Activated naive CD4-positive, alpha-beta T cell treated with anti-CD3 and anti-CD28 coated beads, Interleukin-2, amount 50 U/mL, for 16 hours (primary cell): ENCODE measurements at places on chromosomes 6 and 20.

DNA sequence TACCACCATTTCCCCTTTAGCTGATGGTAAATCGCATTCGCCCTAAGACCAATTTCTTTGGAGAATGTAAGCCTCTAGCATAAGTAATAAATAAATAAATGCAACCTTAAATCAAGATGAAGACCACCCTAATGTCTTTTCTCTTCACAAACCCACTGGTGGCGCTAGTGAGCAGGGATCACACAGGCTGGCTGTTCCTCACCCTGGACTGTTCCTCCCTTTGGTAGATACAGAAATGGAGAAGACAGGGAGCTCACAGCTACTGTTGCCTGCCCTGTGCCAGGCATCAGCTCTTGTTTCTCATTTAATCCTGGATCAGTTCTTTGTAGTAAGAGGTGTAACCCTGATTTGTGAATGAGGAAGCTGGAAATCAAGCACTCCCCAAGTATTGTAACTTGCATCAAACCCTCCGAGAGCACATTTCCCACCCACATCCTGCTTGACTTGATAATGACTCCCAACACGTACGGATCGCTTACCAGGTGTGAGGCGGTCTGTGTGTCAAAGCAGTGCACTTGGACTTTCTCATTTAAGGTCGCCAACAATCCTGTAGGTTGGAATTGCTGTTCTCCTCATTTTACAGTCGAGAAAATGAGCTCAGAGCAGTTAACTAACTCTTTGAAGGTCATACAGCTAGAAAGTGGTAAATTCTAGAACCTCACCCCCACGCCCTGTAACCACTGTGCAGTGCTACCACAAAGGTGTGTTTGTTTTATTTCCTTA, 236.1 kb downstream of the TSHZ2 start:
- peak; percentile 39 for DNase-seq

DNA sequence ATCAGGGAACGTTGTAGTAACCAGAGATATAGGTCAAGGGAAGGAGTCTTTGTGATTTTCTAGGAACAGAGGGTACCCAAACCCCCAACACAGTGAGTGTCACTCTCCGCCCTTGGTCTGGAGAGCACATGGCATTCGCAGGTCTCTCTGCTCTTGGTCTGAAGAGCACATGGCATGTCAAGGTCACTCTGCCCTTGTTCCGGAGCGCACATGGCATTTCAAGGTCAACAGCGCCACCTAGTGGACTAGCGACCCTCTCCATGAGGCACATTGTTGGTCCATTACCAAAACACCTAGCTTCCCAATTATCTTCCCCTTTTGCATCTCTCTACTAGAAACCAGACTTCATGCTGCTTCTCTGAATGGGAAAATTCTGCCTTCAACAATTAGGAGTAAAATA, 260.0 kb downstream of the C6orf118 start:
- DNase-seq, result no peak

- no peak for DNase-seq
Measured at GRCh38 chr6:36786055-36786675, 53.1 kb downstream of the CPNE5 start.

DNA sequence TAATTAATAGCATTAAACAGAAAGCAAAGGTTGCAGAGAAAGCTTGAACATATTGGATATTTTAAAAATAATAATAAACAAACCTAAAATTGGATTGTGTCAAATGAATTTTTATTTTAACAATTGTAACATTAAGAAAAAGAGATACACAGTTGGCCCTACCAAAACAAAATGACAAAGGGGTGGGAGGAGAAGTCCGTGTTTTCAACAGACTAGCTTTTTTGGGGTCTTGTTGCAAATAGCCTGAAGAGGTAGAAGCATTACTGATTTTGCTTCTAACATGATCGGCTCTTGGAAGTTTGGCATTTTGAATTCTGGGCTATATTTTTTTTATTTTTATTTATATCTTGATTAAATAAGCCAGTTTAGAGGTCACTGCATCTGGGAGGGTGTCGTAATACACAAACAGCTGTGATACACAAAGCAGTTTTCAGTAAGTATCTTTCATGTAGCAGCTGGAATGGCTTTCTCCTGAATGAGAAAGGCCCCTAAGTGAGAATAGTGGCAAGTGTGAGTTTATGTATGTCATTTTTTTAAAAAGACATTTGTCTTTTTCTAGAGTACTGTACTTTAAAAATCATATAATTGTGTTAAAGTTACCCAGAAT, 85.5 kb upstream of the ZNF217 start:
- no peak for DNase-seq

- DNase-seq, result no peak
Measured at GRCh38 chr6:39892490-39893129, 41.7 kb downstream of the MOCS1 start.

- no peak for DNase-seq
Measured at GRCh38 chr6:161216616-161217205, 57.1 kb downstream of the AGPAT4 start.

DNA sequence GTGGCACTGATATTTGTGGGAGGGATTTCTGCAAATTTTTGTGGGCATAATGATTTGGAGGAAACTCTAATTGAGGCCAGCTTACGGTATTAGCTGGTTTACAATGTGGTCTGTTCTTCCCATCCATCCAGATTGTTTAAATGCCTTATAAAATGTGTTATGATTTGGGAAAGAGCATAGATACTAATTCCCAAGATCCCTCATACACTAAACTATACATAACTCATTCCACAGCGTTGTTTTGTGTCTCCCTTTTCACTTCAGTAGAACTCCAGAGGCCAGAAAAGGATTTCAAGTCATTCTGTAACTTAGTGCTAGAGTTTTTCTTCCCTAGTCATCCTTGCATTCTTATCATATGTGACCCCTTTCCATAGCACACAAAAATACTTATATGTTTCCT, 292.6 kb upstream of the NT5E start:
- DNase-seq, result no peak

- DNase-seq, result no peak
Measured at GRCh38 chr6:149895048-149895590, 2.8 kb downstream of the RAET1E start.

DNA sequence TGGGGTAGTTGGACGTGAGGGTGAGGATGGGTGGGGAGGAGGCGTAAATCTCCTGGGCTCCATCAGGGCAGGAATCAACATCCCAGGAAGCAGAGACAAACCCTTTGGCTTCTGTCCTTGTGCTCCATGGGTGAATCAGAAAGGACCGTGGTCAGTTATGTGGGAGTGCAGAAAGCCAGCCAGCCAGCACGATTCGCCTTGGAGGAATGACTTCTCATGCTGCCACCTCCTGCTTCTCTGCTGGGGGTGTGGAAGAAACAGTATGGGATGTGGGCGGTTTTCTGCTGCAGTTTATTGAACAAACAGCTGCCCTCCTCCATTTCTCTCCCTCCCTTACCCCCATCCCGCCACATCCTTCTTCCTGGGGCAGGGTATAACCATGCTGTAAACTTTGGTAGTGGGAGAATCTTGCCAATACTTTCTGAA, 214.5 kb downstream of the SOX4 start:
- no peak for DNase-seq
